H1 (cell line): ENCODE measurements at places on chromosomes 5 and 9.

- peak; percentile 39 for DNase-seq
Measured at GRCh38 chr9:2859776-2860379, 16.0 kb upstream of the PUM3 start.

- DNase-seq: peak; percentile 63
Measured at GRCh38 chr5:180673371-180674089, 24.1 kb upstream of the FLT4 start.

DNA sequence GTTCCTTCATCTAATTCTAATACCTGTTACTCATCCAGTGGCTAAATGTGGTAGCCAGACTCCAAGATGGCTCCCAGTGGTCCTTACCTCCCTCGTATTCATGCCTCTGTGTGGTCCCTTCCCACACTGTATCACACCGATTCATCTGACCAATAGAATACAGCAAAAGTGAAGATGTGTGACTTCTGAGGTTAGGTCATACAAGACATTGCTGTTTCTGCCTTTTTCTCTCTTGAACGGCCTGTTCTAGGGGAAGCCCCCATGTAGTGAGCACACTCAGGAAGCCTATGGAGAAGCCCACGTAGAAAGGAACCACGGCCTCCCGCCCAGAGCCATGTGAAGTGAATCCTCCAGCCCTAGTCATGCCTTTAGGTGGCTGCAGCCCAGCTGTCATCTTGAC is 9.4 kb upstream of the C5 start:
- no peak for DNase-seq

DNA sequence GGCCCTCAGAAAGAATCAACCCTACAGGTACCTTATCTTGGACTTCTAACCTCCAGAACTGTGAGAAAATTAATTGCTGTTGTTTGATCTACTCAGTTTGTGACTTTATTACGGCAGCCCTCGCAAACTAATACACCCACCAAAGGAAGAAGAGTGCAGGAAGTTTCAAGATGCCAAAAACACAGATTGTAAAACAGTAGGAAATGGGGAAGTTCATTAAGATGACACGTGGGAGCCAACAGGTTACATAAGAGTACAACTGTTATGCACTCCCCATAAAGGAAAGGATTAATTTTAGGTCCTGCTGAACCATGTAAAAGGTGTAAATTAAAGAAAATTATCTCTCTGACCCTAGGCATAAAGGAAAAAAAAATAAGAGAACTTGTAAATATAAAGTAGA is 294.3 kb downstream of the EPB41L4A start:
- DNase-seq: no peak

- no peak for DNase-seq
Measured at GRCh38 chr5:103425686-103426454, 136.7 kb downstream of the NUDT12 start.

DNA sequence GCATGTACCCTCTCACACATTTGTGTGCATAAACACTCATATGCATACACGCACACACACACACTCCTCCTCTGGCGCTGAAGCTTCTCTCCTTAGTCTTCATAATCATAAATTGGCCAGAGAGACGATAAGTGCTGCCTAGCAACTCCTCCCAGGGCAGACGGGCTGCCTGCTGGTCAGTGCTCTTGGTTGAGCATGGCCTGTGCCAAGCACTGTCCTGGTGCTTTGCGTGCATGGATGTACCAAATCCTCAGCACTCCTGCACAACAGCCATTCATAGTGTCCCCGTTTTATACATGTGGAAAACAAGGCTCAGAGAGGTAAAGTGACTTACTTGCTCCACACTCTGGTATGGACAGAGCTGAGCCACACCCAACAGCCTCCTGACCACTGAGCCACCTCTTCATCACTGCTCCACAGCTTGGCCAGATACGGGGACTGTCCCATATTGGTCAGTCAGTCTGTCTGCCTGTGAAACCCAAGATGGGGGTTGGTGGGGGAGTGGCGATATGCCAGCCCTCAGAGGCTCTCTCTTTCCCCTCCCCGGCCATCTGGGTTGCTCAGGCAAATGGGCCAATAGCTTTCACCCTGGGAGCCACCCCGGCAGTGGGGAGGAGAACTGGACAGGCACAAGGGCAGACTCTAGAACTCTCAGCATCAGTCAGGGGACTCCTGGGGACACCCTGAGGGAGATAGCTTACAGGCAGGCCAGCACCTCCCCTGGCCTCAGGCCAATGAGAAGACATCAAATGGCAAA is 64.3 kb upstream of the GARNL3 start:
- DNase-seq: no peak

GRCh38 chr9:21579247-21579671 is 97.1 kb upstream of the IFNE start:
- no peak for DNase-seq

GRCh38 chr9:72656021-72656420 is 134.6 kb downstream of the TMC1 start:
- DNase-seq: no peak

DNA sequence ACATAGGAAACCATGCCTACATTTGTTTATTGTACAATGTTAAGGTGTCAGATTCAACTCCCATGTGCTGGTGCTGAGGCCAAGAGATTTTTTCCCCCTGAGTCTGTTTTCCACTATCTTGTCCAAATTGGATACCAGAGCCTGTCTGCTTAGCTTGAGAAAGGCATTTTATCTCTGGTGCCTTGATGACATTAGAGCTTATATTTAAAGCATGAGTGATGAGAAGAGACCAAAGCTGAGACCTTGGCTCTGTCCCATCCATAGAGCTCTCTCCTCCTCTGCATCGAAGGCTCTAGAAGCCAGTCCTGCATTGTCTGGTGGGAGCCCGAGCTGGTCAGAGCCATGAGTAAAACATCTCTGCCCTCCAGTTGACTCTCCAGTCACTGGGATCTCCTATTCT is 10.4 kb upstream of the PPP2CA start:
- no peak for DNase-seq

GRCh38 chr5:86407711-86408110 is 210.0 kb upstream of the COX7C start:
- no peak for DNase-seq

GRCh38 chr9:123419721-123420591 is 64.0 kb downstream of the CRB2 start:
- no peak for DNase-seq

GRCh38 chr9:105711867-105712266 is 17.5 kb downstream of the TMEM38B start:
- DNase-seq: no peak

DNA sequence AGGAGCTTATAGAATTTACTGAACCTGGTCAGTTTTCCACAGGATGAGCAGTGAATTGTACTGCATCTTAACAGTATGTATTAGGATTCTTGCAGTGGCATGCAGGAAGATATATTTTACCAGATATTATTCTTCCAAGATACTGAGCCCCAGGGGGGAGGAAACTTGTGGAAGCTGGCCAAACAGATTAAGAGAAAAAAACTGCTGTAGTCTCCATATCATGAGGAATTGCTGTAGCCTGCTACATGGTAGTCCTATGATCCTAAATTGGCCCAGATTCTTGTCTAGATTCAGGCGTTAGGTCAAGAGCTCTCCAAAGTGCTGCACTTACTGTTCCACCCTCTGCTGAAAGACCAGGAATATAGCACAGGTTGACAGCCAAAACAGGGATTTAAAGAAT is 275.5 kb upstream of the TAS2R1 start:
- DNase-seq: no peak

DNA sequence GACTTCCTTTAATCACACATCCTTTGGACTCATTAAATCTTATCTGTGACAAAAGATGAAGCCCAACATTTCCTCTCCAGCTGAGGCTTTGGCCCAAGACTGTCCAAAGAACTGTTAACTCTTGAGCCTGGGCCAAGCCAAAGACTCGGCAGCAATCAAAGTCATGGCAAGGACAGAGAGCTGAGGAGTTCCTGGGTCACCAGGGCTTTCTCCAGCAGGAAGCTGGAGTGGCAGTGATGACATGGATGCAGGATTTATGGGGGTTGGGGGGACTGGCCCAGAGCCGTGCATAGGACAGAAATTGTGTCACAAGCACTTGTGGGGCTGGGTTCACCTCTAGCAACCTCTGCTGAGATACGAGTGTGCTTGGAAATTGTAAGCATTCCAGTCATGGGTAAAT is 440.3 kb downstream of the PLK2 start:
- DNase-seq: no peak

- no peak for DNase-seq
Measured at GRCh38 chr5:322942-323879, 1.7 kb downstream of the AHRR start.

DNA sequence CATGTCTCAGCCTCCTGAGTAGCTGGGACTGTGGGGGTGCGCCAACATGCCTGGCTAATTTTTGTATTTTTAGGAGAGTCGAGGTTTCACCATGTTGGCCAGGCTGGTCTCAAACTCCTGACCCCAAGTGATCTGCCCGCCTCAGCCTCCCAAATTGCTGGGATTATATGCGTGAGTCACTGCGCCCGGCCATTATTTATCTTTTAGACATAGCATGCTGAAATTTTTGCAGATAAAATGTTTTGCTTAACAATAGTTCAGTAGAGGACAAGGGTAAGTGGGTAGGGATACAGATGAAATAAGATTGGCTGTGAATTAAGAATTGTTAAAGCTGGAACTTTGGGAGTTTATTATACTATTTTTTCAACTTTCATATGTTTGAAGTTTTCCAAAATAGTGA is 150.8 kb upstream of the GRHPR start:
- no peak for DNase-seq

GRCh38 chr9:71665247-71665646 is 103.1 kb downstream of the CEMIP2 start:
- no peak for DNase-seq

GRCh38 chr5:167870055-167870454 is 421.4 kb upstream of the WWC1 start:
- DNase-seq: no peak

DNA sequence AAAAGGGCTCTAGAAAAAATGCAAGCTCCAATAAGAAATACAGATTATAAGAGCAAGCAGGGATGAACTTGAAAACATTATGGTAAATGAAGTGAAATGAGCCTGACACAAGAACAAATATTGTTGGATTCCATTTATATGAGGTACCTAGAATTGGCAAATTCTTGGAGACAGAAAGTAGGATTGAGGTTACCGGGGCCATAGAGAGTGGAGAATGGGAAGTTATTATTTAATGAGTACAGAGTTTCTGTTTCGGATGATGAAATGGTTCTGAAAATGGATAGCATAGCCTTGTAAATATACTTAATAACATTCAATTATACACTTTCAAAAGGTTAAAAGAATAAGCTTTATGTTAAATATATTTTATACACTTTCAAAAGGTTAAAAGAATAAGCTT is 75.6 kb upstream of the SLC12A2 start:
- DNase-seq: no peak

DNA sequence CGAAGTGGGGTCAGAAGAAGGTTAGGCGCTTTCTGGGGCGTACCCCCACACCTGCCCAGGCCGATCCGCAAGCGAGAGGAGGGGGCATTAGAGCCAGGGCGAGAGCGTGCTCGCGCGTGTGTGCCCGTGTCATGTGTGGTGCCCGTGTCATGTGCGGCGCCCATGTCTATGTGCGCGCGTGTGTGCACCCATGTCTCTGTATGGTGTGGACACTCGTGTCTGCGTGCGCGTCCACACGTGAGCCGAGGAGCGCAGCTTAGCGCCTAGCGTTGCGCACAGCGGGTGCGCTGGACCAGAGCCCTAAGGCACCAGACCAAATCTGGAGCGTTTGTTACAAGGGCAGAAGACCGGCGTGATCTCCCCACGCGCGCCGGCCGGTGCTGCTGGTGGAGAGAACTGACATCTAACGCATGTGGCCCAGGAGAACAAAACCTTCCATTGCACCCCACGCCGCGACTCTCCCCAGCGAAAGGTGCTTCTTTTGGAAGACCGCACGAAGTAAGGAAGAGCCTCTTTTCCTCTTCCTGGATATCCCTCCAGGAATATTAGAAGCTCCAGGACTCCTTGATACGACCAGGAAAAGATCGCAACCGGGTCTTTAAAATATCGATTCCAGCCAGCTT is 644 bp downstream of the NIM1K start:
- DNase-seq: no peak

GRCh38 chr9:134088063-134088725 is 20.4 kb upstream of the BRD3 start:
- DNase-seq: no peak

DNA sequence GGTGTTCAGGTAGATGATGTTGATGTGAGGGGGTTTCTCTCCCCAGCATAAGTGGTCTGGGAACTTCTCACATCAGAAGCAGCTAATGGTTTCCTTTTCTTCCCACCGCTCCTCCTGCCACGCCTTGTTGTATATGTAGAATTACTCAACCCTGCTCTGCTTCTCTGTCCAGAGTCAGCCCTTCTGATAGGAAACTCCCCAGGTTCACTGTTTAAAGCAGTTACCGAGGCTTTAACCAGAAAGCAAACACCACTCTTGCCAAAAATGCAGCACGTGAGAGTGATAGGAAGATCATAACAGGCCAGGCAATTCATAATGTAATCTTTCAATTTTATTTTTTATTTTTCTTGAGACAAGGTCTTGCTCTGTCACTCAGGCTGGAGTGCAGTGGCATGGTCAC is 10.5 kb upstream of the TMEM252 start:
- DNase-seq: no peak

DNA sequence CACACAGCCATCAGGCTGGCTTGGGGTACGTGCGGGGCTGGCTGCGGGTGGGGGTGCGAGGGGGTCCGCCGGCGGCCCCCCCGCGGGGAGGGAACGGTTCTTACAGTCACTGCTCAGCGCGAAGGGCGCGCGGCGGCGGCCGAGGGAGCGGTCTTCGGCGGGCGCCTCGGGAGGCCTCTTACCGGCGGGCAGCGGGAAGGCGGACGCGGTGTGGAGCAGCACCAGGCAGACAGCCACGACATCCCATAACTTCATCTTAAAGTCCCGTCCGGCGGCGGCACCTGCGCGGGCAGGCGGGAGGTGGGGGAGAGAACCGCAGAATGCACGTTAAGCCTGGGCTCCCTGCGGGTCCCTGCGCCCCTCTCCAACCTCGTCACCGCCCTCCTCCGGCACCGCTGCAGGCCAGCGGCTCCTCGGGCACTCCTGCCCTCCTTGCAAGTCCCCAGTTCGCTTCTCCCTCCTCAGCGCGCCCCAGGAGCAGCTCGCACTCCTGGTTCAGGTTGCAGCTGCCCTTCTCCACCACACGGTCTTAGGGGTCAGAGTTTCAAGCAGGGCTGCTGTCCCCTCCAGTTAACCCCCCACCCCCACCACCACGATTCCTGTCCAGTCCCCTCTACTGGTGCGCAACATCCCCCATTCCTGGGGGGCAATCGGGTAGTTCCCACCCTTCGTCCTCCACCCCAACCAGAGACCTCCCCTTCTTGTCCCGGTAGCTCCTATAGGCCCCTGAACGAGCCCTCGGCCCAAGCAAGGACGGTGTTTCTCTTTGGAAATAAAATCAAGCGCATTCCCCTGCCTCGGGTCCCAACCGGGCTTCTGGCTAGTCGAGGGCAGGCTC is 5.1 kb downstream of the GDNF start:
- no peak for DNase-seq

DNA sequence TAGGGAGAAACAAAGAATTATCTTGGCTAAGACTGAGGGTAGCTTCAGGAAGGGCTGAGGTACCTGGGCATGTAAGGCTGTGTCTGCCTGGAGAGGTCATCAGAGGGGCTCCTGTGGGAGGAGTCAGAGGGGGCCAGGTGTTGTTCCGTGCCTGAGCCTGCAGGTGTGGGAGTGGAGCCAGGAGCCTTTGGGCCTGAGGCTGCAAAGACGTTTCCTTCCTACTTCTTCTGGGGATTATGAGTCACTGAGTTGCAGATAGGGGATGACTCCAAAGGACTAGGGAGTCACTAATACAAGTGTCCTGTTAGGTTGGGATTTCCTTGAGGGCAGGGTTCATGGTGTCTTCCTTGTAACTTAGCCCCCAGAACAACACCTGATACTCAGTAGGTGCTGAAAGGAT is 391.1 kb downstream of the ARHGEF28 start:
- DNase-seq: no peak
